ENCODE measurements at places on chromosomes 3 and 15.

- DNase-seq: no peak
Measured at GRCh38 chr3:149655826-149656574, 1.8 kb downstream of the WWTR1 start.

- DNase-seq: no peak
Measured at GRCh38 chr3:46926039-46926438, 48.5 kb downstream of the PTH1R start.

DNA sequence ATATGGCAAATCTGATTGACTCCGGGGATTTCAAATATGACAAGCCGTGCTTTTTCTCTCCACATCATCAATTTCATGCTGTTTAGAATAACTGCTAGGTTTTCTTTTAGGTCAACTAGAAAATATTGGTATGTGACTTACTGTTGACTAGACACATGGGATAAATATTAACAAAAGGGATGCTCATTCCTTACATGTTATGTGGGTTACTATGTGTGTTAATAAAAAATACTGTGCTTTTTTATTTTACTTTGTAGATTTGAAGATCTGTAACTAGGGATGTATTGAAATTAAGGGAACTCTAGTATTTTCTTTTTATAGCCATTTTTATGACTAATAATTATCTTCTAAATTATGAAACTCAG lies 264.6 kb upstream of the COL8A1 start:
- DNase-seq: no peak

GRCh38 chr15:66132251-66132816 lies 121.2 kb downstream of the MEGF11 start:
- DNase-seq: no peak

DNA sequence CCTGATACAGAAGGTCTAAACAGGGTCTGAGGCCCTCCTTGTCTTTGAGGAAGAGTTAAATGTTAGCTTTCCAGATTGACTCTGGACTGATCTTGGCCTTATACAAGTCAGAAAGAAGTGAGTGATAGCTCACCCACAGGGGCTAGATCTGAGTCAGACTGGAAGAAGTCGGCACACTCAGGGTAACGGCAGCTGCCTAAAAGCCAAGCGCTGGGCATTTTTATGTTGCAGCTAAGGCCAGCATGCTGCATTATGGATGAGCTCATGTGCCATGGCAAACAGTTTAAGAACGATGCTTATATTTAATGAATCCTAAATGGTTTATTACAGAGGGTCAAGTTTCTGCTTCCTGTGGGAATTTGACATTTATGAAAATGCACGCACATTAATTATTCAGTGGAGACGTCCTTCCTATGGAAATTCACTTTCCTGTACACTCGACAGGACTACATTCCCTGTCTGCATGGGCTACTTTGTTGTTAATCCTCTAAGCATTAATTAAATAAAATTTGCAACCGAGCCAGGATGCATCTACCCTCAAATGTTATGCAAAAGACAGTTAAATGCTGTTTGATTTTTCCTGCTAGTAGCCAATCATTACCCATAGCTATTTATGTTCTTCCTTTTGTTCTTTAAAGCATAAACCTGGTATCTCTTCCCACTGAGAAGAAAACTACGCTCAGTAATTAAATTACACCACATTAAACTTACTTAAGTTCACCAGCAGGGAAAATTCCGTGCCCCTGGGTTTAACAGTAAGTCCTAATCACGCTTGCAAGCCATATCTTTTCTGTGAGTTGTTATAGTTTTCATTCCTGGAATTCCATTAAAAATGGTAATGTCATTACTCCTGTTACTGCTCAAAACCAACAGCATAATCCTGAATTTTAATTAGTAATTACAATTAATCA lies 762.7 kb upstream of the CFAP20DC start:
- DNase-seq: no peak

DNA sequence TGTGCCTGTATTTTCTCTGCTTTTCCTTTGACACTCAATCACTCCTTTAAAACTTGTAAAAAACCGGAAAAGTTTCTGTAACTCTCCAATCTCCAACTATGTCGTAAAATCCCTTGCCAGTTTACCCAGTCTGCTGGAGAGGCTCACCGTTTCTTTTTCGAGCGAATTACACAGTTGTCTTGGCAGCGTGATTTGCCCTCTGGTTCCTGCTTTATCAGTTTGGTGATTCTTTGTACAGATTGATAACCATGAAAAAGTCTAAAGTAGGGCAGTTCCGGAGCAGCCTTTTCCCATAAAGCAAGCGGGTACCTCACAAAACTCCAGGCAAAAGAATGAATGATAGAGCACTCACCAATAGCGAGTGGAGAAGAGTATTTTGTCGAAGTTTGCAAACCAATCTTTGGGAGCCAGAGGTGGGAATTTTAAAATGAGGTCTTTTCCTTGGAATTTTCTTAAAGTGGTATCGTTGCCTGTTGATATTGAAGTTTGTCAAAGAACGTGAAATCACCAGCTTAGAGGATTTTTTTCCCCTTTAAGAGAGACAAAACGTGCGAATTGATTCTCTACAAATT lies at the start of gene TTC23:
Gene TTC23 (minus strand): TSS at position 312 of the 572 bp plus-strand sequence. CDS start 20,869 bp downstream, outside the sequence.
- peak; percentile 11 for DNase-seq

DNA sequence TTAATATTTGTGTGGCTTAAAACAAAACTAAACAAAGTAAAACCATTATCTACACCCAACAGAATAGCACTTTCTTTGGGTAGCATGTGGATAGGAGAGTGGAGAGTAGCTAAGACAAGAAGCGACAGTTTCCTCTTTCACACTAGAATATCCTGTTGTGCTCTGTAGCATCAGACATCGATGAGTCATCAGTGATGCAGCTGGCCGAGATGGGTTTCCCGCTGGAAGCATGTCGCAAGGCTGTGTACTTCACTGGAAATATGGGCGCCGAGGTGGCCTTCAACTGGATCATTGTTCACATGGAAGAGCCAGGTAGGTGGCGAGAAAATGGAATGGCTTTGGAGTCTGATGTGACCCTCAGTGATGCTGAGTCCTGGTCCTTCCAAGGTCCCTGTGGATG lies 108.1 kb downstream of the USP13 start:
- DNase-seq: peak; percentile 2

DNA sequence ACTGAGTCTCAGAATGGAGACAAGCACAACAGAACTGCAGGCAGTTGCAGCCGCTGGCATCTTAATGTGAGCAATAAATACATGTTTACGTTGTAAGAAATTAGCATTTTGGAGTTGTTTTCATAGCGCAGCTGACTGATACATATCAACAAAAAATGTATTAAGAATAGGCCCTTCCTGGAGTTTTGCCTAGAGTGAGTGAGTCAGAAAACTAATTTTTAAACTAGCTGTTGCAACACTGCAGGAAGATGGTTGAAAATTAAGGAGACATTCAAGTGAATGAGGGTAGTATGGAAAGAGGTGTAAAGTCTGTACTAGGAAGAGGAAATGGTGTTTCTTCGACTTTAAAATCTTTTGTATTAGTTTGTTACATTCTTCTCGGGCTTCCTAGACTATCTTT lies 39.6 kb upstream of the TIMP4 start:
- no peak for DNase-seq

DNA sequence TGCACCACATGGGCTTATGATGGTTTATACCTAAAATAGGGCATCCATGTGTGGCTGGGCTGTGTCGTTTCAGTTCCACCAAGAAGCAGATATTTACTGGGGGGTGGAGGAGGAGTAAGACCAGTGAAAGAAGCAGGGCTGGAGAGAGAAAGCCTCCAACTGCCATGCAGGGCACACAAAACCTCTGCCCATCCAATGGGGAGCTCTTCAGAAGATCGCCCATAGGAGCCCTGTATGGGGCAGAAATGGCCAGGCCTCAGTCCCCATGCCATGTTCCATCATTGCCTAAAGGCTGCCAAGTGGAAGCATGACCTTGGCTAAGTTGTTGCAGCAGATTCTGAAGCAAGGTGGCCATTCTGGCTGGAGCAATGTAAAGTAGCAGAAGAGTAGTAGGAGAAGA lies 277.0 kb downstream of the MEX3B start:
- DNase-seq: no peak

GRCh38 chr3:123914829-123915228 lies 30.7 kb upstream of the MYLK start:
- DNase-seq: no peak

- DNase-seq: no peak
Measured at GRCh38 chr3:50316657-50317242, 5.8 kb downstream of the HYAL2 start.

GRCh38 chr15:31384568-31384967 lies 57.9 kb downstream of the KLF13 start:
- no peak for DNase-seq

DNA sequence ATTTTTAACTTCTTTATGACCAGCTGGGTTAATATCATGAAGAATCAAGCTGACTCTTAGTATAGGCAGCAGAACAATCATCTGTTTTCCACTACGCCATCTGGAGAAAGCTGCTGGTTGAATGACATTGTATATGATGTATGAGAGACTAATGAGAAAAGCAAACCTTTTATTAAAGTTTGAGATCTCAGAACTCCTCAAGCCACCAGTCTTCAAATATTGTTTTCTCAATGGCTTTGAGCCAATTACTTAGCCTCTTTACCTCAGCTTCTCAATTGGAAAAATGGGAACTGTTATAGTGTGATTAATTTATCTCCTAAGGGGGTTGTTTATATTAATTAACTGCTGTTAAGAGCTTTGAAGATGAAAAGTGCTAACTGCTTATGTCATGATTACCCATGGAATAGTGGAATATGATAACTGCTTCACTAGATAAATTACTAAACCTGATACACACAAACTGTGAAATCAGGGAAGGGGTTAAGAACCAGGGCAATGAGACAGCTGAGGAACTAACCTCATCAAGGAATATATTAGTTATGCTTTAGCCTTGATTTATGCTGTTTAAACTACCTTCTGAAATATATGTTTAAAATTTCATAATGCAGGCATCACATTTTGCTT lies 330.1 kb downstream of the SOX2 start:
- no peak for DNase-seq

DNA sequence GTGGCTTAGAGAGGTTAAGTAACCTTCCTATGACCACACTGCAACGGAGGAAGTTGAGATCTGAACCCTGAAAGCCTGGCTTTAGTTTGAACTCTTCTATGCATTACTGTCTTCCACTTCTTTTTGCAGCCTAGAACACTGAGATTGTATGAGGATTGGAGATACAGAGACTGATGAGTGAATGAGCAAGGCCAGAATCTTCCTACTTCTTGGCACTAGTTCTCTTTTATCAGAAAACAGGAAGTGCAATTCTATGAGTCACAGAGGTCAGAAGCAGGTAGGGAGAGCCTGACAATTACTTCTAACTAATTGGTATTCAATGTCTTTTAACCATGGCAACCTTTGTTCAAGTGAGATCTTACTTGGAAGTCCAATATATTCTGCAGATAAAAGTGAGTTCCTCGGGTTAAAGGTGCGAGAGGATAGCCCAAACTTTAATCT lies 219.0 kb downstream of the SHQ1 start:
- DNase-seq: no peak

DNA sequence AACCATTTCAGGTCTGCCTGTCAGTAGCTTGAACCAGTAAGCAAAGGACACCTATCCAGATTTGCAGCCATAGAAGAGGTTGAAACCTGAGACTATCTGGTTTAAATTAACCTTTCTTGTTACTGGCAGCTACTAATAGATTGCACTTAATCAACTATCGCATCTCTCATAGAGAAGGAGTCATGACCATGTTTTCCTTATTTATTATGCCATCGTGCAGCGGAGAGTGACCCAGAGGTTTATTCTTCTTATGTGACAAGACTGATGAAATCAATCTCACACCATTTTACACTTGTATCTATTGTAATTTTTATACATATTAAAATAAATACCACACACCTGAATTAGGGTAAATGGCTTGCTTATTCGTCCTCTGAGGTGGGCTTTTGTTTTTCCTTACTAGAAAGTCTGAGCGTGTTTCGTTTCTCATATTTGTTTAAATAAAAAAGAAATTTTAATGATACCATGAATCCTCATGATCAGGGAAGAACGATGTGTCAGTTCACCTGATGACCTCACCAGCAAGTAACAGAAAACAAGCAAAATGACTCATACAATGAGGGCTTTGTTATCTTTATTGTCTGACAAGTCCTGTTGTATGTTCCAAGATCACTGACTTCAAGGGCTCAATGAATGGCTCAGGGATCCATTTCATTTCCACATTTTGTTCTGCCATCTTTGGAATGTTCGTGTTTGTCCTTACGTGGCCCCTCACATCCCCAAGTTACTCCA lies 379.5 kb upstream of the DPH6 start:
- no peak for DNase-seq

- no peak for DNase-seq
Measured at GRCh38 chr3:106386050-106386449, 517.2 kb upstream of the CBLB start.

DNA sequence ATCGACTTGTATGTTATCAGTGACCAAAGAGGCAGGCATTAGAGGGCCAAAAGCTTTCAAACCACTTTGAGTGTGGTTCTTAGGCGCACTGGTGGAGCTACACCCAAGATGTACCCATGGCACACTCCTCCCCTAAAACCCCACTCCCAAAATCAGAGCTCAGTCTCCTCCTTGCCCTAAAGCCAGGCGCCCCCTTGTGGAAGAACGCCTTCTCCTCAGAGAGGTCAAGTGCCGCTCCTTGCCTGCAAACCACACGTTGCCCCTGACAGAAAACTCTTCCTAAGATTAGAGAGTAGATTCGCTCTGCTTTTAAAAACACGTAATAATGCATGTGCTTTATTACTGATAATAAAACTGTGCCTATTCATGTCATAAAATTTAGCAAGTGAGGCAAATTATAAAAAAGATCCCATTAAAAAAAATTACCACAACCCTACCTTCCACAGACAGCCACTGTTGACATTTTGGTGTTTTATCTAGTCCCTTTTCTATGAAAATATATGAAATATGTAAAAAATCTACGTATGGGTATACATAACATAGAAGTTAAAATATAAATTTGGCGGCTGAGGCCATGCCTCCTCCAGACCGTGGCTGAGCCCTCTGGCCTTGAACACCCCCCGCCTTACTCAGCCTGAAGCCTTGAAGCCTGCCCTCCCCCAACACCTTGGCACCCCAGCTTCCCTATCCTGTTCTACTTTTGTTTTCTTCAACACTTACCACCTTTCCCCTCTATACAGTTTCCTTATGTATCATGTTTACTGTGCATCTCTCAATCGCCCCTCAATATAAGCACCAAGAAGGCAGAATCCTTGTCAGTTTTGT lies 33.5 kb downstream of the BCL2L10 start:
- DNase-seq: peak; percentile 35

DNA sequence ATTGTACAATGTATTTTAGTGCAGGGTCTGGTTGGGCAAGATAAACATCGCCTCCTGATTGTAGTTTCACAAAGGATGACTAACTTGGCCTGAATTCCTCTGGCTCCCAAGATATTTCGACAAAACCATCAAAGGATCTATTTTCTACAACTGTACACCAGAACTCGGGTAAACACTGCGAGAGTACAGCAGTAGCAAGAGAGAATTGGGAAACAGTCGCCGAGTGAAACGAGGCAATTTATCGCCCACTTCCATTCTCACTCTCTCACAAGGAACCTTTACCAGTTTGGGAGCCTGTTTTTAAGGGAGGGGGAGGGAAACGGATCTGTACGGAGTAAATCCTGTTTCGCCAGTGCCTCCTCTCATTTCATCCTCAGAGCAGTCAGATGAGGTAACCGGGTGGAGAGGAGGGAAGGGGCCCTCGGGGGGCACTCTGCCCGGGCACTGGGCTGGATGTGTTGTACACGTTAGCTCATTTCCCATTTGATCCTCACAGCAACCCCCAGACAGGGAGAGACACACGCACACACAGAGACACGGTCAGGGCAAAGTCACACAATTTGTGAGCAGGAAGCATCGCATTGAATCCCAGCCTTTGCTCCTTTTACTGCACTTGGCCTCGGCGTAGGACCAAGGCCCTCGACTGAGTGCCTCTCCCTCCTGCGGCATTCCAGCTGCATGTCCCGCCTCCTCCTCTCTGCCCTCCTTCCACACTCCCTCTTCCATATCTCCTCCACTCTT lies 120.1 kb downstream of the LIPC start:
- DNase-seq: peak; percentile 35
